Effector memory CD8-positive, alpha-beta T cell (primary cell): ENCODE measurements at places on chromosomes 5 and 9.

- no peaks in the 10 kb centered on the region for H3K27me3 ChIP-seq
- H3K27ac ChIP-seq = peak overlapping the region; percentile 85
- peaks cover 23% of the 10 kb centered on the region for H3K4me1 ChIP-seq
- peak overlapping the region; percentile 84 for H3K4me3 ChIP-seq
- H3K36me3 ChIP-seq = peaks cover 62% of the 10 kb centered on the region
These were observed 502 bp downstream of the NSD1 start for GRCh38 chr5:177133853-177134696.

DNA sequence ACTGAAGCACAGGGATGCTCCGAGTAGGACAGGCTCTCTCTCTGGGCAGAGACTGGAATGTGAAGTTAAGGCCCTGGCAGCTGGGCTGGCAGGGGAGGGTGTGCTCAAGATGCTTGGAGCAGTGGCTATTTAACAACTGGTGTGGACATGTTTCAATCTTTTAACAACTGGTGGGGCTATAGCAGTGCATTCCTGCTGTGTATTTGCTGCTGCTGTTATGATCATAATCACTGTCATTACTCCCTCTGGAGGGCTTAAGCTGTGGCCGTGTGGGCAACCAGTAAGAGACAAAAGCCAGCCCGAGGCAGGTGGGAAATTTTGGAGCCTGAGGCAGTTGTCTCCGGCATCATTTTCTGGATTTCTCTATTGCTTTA lies 33.3 kb upstream of the PTGS1 start:
- peaks cover 43% of the 10 kb centered on the region for H3K27me3 ChIP-seq
- H3K27ac ChIP-seq = no peak overlapping the region
- no peak overlapping the region for H3K4me3 ChIP-seq
- no peaks in the 10 kb centered on the region for H3K36me3 ChIP-seq
- no peaks in the 10 kb centered on the region for H3K4me1 ChIP-seq
- no peak for DNase-seq

GRCh38 chr5:140023611-140024191 lies 19.4 kb downstream of the NRG2 start:
- H3K27ac ChIP-seq = no peak overlapping the region
- H3K4me3 ChIP-seq = no peak overlapping the region
- no peak for DNase-seq
- no peaks in the 10 kb centered on the region for H3K36me3 ChIP-seq

DNA sequence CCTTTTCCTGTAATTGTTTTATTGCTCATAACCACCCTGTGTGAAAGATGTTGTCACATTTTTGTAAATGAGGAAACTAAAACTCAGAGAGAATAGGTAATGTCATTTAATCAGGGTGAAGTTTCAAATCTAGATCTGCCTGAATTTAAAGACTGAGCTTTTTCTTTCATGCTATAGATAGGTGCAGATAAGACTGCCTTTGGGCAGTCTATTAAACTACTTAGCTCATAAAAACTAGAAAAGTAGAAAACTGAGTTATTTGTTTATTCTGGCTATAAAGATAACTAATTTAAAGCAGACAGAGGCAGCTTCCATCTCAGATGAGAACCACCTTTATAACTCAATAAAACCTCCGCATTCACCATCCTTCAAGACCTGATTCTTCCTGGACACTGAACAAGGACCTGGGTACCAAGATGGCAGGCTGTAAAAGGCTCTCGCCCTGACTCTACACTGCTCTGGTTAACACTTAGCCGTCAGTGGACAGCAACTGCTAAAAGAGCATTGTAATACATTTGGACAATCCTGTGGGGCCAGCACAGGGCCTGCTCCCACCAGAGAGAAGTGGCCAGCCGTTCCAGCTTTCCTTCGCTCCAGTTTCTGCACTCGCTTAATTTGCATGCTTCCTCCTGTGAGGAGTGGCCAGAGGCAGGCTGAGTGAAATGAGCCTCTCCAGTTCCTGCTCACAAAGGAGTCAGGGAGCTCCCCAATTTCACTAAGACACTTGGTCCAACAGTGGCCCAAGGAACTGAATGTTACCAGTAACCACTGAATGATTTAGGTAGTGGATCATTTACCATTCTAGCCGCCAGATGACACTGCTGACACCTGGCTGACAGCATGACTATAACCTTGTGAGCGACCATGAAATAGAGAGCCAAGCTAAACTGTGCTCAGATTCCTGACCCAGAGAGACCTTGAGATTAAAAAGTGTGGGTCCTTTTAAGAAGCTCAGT lies 566.4 kb downstream of the EFNA5 start:
- no peaks in the 10 kb centered on the region for H3K36me3 ChIP-seq
- H3K27me3 ChIP-seq = peaks cover 10% of the 10 kb centered on the region
- no peak overlapping the region for H3K27ac ChIP-seq
- no peaks in the 10 kb centered on the region for H3K4me1 ChIP-seq
- no peak overlapping the region for H3K4me3 ChIP-seq
- no peak for DNase-seq

DNA sequence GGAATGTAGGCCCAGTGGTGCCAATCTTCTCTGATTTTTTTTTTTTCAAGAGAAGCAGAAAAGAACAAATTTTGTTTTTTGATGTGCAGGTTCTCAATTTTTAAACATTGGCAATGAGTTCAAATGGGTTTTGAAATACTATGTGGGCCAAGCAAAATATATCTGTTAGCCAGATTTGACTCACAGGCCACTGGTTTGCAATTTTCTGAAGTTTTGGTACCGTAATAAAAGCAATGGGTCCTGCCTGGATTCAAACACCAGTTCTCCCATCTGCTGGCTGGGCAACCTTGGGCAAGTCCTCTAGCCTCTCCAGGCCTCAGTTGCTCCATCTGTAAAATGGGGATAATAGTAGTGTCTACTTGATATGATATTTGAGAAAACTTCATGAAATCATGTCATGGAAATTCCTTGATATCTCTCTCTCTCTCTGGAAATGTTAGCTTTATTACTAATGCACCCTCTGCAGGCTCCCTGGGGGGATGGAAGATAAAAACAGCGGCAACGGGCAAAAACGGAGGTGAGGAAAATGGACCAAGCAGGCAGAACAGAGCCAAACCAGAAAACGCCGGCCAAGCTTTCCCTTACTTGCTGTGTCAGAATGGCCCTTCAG lies 63.4 kb downstream of the SMIM23 start:
- no peak overlapping the region for H3K27ac ChIP-seq
- H3K4me3 ChIP-seq = no peak overlapping the region
- H3K27me3 ChIP-seq = no peaks in the 10 kb centered on the region
- peaks cover under 1% of the 10 kb centered on the region for H3K4me1 ChIP-seq

DNA sequence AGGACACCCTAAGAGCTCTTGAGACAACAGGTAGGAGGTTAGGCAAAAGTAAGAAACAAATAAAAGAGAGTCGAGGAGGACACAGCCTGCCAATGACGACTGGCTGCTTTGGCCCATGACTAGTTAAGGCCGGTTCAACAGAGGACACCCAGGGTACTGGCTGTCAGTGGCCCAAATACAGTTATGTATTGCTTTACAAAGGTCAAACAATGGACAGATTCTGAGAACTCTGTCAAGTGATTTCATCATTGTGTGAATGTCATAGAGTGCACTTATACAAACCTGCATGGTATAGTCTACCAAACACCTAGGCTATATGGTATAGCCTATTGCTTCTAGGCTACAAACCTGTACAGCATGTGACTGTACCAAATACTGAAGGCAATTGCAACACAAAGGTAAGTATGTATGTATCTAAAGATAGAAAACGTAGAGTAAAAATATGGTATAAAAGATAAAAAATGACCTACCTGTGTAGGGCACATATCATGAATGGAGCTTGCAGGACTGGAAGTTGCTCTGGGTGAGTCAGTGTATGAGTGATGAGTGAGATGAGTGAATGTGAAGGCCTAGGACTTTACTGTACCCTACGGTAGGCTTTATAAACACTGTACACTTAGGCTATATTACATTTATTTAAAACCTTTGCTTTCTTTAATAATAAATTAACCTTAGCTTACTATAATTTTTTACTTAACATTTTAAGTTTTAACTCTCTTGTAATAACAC lies 6.5 kb upstream of the FAM81B start:
- H3K27ac ChIP-seq = no peak overlapping the region
- peaks cover 7% of the 10 kb centered on the region for H3K27me3 ChIP-seq
- H3K4me3 ChIP-seq = no peak overlapping the region
- no peaks in the 10 kb centered on the region for H3K4me1 ChIP-seq
- DNase-seq = no peak
- H3K36me3 ChIP-seq = no peaks in the 10 kb centered on the region

GRCh38 chr5:17470064-17470463 lies 28.0 kb upstream of the TAF11L2 start:
- H3K4me3 ChIP-seq = no peak overlapping the region
- H3K36me3 ChIP-seq = no peaks in the 10 kb centered on the region
- DNase-seq = no peak
- H3K27me3 ChIP-seq = no peaks in the 10 kb centered on the region
- no peak overlapping the region for H3K27ac ChIP-seq

DNA sequence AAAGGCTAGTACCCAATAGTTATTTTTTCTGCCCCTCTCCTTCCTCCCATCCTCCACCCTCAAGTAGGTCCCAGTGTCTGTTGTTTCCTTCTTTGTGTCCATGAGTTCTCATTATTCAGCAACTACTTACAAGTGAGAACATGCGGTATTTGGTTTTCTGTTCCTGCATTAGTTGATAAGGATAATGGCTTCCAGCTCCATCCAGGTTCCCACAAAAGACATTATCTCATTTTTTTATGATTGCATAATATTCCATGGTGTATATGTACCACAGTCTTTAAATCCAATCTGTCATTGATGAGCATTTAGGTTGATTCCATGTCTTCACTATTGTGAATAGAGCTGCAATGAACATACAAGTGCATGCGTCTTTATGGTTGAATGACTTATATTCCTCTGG lies 128.3 kb upstream of the ANKRD55 start:
- H3K4me1 ChIP-seq = peaks cover 2% of the 10 kb centered on the region
- DNase-seq = no peak
- H3K27ac ChIP-seq = no peak overlapping the region
- H3K36me3 ChIP-seq = no peaks in the 10 kb centered on the region
